ENCODE measurements at places on chromosomes 2 and 18.

DNA sequence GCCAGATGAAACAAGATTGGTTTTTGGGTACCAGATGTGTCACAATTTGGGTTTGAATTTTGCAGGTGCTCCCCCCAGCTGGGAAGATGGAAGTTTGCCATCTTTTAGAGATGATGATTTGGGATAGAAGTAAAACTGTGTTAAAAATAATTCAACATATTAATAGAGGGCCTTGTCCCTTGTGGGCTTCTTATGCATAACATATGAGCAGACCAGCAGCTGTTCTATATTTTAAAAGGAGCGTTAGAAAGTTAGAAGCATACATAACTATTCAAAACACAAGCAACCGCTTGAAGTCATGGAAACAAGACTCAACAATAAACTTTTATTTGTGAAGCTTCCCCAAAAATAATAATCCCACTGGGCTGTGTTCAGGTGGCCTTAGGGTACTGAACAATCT is 62.8 kb downstream of the EFEMP1 start:
- DNase-seq, result no peak

DNA sequence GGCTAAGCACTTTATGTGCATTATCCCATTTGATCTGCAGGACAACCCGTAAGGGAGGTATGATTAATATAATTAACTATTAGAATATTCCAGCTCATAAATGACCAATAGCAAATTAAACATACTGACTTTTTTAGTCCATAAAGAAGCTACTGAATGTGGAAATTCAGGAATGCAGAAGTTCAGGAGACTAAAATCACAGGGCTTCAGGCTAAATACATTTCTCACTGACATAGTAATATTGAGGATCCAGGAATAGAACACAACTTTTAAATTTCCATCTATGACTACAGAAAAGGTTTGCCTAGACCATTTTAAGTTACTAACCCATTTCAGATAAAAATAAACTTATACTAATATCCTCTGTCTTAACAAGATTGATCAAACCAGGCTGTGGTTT is 97.4 kb upstream of the CCDC195 start:
- no peak for DNase-seq

DNA sequence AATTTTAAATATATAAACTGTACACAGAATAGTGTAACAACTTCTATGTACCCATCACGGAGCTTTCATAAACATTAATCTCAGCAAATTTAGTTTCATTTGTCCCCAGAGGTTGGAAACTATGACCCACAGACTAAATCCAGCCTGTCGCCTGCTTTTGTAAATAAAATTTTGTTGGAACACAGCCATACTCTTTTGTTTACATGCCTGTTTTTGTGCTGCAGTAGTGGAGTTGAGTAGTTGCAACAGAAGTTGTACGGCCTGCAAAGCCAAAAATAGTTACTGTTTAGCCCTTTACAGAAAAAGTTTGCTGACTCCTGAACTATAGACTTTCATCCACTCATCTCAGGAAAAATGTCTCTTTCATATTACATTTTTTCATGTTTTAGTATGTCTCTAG is 39.8 kb downstream of the RBM45 start:
- DNase-seq, result no peak

- no peak for DNase-seq
Measured at GRCh38 chr2:238691596-238692491, 156.0 kb upstream of the TWIST2 start.

- DNase-seq, result no peak
Measured at GRCh38 chr2:39678170-39678569, 12.5 kb downstream of the TMEM178A start.
